ENCODE measurements at places on chromosomes 4 and X.

- no peak for DNase-seq
Measured at GRCh38 chr4:150139297-150139865, 61.1 kb downstream of the DCLK2 start.

- no peak for DNase-seq
Measured at GRCh38 chr4:71167083-71167482, 171.7 kb upstream of the SLC4A4 start.

GRCh38 chr4:51870441-51871188 is 27.7 kb downstream of the DCUN1D4 start:
- no peak for DNase-seq

DNA sequence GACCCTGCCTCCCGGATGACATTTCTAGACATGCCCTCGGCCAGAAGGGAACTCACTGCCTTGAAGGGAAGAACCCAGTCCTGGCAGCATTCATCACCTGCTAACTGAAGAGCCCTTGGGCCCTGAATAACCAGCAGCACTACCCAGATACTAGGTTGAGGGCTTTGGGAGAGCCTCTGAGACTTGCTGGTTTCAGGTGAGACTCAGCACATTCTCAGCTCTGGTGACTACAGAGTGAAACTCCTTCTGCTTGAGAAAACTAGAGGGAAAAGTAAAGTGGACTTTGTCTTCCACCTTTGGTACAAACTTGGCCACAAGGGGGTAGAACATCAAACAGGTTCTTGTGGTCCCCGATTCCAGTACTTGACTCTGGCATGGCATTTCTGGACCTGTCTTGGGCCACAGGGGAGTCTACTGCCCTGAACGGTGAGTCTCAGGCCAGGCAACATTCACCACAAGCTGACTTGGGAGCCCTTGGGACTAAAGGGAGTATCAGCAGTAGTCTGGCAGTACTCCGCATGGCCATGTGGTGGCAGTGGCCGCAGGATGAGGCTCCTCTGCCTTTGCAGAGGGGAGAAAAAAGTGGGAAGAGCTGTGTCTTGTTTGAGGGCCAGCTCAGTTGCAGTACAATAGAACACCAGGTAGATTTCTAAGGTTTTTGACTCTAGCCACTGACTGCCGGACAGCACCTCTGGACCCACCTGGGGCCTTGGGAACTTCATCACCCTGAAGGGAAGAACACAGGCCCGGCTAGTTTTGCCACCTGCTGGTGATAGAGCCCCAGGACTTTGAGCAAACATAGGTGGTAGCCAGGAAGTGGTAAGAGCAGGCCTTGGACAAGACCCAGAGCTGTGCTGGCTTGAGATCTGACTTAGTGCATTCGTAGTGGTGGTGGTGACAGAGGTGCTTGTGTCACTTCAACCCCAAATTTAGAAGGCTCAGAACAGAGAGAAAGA is 414.8 kb downstream of the OPHN1 start:
- DNase-seq, result no peak
